ENCODE measurements at places on chromosomes 7 and 10.
A peak's percentile ranks its signal among the peaks of the same experiment; 100 is the strongest.

DNA sequence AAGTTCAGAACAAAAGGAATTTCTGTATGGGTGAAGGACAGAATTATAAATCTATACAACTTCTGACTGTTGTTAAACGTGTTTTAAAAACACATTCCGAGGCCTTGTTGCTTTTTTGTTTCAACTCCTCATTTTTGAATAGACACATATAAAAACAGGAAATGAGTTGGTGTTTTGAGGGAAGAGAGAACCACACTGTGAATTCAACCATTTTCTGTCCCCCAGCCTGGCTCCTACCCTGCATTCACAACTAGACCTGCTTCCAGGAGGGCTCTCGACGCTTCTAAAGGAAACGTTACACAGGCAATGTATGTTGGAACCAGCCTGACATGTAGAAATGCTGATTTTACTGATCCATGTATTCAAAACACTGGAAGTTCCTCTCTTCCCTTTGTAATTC, 76.5 kb downstream of the OR13A1 start:
- DNase-seq = no peak

DNA sequence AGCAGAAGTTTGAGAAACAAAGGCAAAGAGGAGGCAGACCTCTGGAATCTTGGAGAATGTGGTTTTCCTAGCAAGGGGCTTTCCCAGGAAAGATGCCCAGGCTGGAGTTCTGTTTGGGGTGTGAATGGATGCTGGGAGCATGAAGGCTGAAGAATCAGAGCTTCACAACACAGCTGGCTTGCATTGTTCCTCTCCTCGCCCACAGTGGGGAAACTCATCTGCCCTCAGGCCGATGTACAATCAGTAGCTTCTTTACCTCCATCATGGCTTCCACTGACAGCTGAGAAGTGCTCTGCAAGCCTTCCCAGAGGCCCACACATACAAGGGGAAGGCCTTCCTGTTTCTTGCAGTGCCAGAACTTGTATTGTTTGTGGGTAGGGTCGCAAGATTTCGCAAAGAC, 90.8 kb upstream of the HECTD2 start:
- no peak for DNase-seq

GRCh38 chr10:70563230-70563629, 39.3 kb downstream of the PRF1 start:
- DNase-seq = no peak

GRCh38 chr7:55571511-55572377, 558 bp downstream of the VOPP1 start:
- peak; percentile 33 for DNase-seq

DNA sequence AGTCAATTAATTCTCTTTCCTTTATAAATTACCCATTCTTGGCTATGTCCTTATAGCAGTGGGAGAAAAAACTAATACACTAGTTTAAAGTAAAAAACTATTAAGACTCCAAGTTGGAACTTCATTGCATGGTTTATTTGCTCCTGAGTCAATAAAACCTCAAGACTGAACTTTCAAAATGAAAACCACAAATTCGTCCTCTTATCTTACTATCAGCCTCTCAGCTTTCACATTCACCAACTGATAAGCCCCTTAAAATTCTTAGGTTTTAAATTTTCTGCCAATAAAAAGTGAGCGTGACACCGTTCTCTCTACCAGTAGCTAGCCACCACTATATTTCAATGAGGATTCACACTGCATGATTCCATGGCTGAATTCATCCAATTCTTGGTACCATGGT, 346.4 kb upstream of the NPSR1 start:
- no peak for DNase-seq

DNA sequence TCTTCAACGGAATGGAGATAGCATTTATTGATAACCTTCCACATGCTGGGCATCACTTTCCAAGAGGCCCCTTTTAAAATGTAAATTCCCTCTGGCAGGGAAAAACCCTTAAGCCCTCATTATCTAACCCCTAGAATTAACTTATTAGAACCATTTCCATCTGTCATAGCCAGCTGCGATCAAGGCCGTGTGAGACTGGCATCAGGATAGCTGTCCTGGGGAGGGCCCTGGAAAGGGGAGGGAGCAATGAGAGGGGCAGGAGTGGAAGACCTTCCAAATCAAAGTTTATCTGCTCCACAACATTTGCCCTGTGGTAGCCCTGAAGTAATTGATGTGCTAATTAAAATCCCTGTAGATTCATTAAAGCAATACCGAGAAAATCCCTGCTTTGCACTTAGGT, 45.0 kb upstream of the JAZF1 start:
- no peak for DNase-seq

DNA sequence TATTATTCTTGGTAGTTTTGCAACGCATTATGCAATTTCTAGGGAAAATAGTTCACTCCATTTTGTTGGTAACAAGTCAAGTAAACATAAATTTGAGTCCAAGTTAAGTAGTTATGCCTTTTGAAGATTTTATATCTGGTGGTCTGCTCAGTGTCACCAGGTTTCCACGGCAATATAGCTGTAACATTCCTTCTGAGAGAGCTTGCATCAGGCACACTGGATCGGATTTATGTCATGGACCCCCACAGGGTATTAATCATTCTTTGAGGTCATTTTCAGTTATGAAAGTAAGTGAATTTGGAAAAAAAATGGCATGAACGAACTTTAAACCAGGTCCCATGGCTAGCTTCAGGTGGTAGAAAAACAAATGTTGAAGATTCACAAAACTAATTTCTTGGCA, 136.3 kb downstream of the POLR1F start:
- no peak for DNase-seq

GRCh38 chr7:92279396-92280031, 33.7 kb downstream of the ANKIB1 start:
- no peak for DNase-seq

- no peak for DNase-seq
These were observed 10.2 kb downstream of the RADIL start for GRCh38 chr7:4873071-4873944.

GRCh38 chr7:44769776-44770294, 21.2 kb downstream of the ZMIZ2 start:
- DNase-seq = peak; percentile 60

Data from AG08395 (cell line).